ENCODE measurements at places on chromosomes 5 and 9.

- DNase-seq = no peak
Measured at GRCh38 chr5:33692980-33693379, 198.8 kb downstream of the ADAMTS12 start.

GRCh38 chr5:168778536-168778935, 199.4 kb upstream of the PANK3 start:
- DNase-seq = no peak

DNA sequence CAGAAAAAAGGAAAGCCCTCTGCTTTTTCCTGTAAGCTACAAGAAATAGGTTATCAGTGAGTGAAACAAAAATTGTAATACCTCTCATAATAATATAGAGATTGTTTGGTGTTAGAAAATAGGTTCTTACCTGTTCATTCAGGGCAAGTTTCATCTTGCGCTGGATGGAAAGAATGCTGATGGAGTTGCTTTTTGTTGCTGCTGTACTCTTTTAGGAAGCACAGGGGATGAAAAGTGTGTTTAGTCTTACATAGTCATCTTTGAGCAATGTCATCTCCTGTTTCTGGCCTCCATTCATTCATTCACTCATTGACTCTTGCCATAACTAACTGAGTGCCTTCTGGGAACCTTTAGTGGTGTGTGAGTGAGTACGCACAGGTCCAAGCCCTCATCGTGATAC, 6.4 kb downstream of the ENTREP1 start:
- no peak for DNase-seq

DNA sequence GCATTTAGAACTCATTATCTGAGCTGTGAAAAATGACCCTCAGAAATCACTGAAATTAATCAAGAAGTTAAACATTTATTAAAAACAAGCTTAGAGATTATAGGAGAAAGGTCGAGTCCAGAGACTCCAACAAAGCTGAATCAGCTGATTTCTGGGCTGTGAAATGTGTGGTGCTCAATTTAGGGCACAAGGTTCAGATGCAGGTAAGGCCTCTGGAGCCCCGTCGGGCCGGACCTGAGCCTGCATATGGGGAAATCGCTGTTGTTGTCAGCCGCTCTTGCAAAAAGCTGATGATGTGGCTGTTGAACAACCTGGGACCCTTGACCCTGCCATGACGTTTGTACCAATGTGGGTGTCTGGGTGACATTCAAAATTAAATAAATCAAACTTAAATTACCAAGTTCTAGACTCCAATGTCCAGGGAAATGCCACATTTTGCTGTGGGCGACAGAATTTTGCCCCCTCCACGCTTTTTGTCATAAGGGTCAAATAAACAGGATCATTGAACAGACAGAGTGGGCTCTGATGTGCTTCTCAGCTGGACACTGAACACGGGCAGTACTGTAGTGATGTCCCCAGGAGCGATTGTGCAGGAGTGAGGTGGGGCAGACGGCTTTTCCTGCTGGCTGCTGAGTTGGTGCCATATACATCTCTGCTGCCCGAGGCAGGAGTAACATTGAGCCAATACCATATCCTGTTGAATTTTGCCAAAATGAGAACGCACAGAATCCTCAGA, 27.2 kb upstream of the FBP1 start:
- DNase-seq = no peak

GRCh38 chr9:97860451-97861147, 7.6 kb downstream of the FOXE1 start:
- DNase-seq = no peak

Data from Right ventricle myocardium inferior (tissue), 1 donor.